ENCODE measurements at places on chromosomes 6 and 20.

DNA sequence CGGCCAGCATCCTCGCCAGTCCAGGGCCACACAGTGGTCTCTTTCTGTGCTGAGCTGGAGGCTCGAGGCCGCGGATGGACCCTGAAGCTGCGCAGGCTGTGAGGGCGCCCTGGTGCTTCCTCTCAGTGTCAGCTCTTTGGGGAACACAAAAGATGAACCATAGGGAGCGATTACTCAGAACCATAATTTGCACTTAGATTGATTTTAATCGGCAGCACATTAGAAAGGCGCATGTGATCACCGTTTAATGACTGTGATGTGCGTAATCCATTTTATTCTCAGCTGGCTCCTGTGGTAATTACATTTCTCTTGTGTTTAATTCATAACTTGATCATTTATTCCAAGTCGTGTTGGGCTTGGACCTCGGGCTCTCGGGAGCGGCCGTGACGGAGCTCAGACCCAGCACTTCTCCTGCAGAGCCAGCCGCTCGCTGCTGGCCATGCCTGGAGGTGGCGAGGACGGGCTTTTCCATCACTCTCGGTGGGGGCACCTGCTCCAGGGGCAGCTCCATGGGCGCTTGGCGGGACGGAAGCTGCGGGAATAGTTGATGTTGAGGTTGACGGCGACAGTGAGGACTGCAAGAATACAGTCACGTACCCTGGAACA, 25.6 kb upstream of the NTSR1 start:
- no peak for DNase-seq

- DNase-seq: no peak
These were observed 175.6 kb downstream of the ZFP64 start for GRCh38 chr20:52016022-52016421.

- no peak for DNase-seq
These were observed 397.3 kb upstream of the NRSN1 start for GRCh38 chr6:23728707-23729106.

- no peak for DNase-seq
These were observed 160.6 kb downstream of the TMEM200A start for GRCh38 chr6:130526466-130526865.

DNA sequence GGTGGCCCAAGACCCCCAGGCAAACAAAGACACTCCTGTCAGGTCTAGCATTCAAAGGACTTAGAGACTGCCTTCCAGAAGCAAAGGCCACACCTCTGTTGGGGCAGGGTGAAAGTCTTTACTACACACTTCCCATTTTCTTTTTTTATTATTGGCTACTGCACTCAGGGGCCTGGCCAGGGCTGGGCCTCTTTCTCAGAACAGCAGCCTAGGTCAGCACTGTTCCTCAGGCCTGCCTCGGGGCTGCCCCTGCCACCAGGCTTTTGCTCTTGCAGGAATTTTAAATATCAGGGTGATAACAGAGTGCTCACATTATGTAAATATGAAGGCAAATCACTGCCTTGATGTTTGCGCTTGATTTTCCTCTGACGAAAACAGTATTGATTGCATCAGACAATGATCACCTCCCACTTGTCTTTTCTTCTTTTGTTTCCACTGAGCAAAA, 18.5 kb downstream of the GSTA4 start:
- no peak for DNase-seq

GRCh38 chr6:11789744-11790143, 11.1 kb upstream of the ADTRP start:
- DNase-seq: no peak

- DNase-seq: no peak
These were observed 34.0 kb downstream of the ZC3H12D start for GRCh38 chr6:149450679-149451375.

GRCh38 chr6:15709651-15710269, 46.9 kb upstream of the DTNBP1 start:
- no peak for DNase-seq

DNA sequence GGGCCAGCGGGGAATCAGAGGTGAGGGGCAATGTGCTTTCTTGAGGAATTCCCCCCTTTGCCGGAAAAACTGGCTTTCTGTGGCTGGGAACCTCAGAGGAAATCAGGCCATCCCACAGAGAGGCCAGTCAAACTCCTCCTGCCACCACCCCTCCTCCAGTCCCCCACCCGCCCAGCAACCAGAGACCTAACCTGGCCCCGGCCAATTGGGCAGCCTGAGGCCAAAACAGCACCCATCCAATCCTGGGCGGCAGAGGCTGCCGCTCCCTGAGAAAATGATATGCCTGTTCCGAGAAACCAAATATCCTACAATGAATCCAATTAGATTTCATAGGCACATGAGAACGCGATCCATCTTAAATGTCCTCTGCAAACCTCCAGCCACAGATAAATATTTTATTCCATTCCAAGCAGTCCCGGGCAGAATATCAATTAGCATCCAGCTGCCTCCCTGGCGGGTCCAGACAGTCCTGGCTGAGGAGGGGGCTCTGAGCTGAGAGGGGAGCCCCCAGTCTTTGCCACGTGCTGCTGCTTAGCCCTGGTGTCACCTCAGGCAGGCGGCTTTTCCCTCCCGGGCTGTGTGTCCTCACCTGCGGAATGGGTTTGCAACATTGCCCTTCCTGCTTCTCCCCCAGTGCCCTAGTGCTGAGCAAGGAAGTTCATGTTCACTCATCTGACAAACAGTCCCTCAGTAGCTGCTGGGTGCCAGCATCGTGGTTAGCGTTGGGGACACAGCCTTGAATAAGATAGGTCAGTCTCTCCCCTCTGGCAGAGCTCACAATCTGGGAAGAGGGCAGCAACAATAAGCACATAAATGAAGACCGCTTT, 95.0 kb downstream of the DLGAP4 start:
- DNase-seq: no peak

GRCh38 chr6:51553246-51554015, 534.0 kb downstream of the PKHD1 start:
- no peak for DNase-seq

DNA sequence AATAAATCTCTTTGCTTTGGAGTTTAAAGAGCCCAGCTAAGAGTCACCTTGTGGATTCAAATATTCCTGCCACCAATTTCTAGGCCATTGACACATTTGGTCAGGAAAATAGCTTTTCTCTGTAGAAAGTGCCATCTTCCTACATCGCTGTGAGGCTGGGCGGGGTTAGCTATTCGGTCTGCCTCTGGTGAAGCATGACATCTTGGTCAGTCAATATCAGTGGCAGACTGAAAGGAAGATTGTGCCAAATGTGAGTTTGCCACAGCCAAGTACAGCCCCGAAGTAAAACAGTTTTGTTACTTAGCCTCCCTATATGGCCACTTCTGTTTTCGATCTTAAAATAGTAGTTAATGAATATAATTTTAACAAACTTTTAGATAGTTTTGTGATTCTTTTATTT, 65.5 kb upstream of the FABP7 start:
- DNase-seq: no peak

- no peak for DNase-seq
These were observed 161.2 kb downstream of the TAF4 start for GRCh38 chr20:61904456-61904855.

- DNase-seq: no peak
These were observed 462.9 kb downstream of the PREX1 start for GRCh38 chr20:48364688-48365421.

GRCh38 chr20:31806564-31807355, 12.4 kb upstream of the MYLK2 start:
- DNase-seq: no peak

DNA sequence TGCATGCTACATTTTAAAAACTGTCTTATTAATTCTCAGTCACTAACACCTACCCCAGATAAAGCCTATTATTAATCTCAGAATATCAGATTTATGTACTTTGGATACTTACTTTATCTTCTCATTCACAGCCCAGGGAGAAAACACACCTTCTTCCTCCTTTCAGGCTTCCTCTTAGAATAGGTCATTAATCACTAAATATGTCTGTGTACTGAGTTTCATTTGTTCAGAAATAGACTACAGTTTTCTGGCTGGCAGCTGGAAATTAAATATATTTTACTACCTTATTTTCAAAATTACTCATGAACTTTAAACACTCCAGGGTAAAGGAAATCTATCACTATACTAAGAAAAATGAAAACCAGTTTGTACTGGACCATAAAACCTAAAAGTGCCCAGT, 147.7 kb upstream of the DST start:
- no peak for DNase-seq

DNA sequence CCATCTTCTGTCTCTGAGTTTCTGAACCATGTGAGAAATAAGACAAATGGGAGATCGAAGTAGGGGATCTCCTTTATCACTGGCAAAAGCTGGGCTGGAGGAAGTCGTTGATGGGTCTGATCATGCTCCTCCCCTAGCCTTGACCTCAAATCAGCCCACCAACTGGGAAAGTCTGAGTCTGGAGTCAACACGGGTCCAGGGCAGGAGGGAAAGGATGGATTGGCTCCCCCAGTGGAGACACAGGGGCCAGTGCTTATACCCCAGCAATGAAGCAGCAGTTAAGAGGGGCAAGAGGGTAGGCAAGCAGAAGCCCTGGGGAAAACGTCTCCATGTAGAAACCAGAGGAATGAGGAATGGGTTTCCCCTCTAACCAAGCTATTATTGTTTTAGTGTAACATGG, 152.6 kb downstream of the TBC1D7 start:
- no peak for DNase-seq

DNA sequence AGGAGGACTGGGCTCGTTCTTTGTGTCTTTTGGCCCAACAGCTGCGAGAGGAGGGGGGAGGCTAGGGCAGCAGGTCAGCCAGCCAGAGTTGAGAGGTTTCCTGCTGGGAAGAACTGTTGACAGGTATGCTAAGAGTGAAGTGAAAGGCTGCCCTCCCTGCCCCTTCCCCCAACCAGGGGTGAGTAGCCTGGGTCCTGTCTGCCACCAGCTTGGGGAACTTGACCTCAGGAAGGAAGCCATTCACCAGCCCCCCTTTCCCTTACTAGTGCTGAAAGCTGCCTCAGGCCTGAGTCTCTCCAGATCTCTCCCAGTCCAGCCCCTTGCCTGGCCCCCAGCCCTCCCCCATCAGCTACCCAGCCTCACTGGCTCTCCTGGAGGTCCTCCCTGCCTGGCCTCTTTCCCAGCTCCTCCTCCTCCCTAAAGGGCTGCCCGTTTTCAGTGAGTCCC, 20.7 kb upstream of the ZNF76 start:
- DNase-seq: no peak

GRCh38 chr6:168021581-168021980, 24.1 kb downstream of the KIF25 start:
- no peak for DNase-seq

- DNase-seq: no peak
These were observed 237.5 kb upstream of the IRAK1BP1 start for GRCh38 chr6:78629836-78630235.

GRCh38 chr6:144639654-144640053, 354.5 kb downstream of the UTRN start:
- DNase-seq: no peak

GRCh38 chr6:160030103-160030502, 61.2 kb downstream of the IGF2R start:
- peak; percentile 94 for DNase-seq

DNA sequence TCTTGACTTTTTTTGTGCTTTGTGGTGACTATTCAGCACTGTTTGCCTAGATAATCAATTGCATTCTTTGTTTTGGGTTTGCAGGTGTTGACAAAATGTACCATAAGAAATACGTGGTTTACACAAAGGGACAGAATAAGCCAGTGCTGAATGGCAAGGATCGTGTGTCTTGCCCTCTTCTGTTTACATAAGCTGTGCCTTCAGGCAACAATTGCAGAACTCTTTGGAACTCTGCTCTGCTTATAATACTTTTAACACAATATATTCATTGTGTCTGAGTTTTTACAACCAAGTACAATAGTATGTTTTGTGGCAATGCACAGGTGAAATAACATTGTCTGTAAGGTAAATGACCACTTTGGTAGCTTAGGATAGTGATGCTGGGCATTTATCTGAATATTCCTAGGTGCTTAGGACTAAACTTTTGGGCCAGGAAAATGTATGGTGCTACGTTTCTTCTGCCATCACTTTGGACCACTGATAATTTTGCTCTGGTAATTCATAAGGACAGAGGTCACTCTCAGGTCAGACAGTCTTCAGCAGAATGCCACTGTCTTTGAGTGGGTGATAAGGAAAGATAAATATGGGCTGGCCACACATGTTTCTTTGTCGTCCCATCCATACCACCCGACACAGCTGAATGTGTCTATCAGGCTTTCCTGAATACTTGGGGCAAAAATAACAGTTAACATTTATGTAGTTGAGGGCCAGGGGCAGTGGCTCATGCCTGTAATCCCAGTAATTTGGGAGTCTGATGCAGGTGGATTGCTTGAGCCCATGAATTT, 344.6 kb upstream of the IMPG1 start:
- no peak for DNase-seq

DNA sequence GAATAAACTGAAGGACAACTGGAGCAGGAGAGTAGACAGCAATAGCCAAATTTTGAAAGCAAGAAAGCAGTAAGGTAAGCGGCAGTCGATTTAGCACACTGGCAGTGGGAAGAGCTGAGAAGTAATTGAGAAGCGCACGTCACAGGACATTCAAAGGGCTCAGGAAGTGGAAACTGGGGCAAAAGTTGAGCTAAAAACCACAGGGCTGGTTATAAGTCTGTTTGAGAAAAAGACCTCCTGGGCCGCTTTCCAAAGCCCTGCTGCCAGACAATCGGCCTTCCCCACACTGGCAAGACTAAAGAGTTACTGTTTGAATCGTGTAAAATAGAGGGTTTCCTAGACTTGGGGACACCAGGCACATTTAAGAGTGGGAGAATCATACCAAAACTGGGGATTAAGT, 161.4 kb downstream of the DNAH8 start:
- no peak for DNase-seq

GRCh38 chr6:3603340-3604130, 146.7 kb upstream of the SLC22A23 start:
- DNase-seq: no peak

GRCh38 chr20:38473367-38473795, 738 bp downstream of the RALGAPB start:
- peak; percentile 15 for DNase-seq

DNA sequence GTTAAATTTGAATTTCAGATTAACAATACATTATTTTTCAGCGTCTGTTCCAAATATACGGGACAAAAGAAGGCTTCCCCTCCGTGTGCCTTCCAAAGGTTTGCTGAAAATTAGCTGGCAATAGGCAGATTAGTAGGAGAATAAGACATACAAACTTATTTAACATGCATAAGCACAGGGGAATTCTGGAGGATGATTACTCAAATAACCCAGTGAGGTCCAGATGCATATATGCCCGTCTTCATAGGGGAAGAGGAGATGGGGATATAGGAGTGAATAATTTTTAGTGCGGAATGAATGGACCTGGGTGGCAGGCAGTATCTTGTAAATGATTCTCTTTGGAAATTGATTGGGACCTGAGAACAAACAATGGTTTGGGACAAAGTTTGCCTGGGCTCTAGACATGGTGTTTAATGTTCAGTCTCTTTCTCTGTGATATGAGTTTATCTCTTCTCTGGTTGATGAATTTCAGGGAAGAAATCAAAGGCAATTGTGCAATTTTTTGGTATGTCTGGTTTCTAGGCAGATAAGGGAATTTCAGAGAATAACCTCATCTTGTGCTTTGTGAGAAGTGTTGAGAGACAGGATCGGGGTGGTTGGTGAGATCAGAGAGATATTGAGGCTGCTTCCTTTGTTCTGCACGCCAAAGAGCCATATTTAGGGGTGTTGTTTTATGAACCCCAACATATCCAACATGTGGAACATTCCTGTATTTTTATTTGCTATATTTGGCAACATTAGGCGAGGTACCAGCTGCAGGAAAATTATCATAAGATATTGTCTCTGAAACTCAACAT, 63.7 kb downstream of the MKKS start:
- DNase-seq: no peak
